ENCODE measurements at places on chromosomes 5 and 9.

GRCh38 chr9:132007371-132008025, 72.2 kb downstream of the MED27 start:
- no peak for DNase-seq

- DNase-seq: no peak
Measured at GRCh38 chr5:175021321-175021720, 296.9 kb downstream of the MSX2 start.

DNA sequence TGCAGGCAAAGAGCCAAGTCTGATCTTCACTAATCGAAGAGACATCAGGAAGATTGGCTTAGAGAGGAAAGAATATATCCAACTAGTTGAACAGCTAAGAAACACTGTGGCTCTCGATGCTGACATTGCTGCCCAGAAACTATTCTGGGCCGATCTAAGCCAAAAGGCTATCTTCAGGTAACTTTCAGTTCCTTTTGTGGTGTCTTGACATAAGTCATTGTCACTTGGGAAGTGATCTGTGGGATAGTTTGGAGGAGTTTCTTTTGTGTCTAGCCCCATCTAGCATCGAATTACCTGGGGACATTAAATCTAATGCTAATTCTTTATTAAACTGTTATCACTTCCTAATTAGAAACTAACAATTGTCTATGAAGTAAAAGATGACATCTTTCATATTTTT, 24.0 kb downstream of the VLDLR start:
- no peak for DNase-seq

DNA sequence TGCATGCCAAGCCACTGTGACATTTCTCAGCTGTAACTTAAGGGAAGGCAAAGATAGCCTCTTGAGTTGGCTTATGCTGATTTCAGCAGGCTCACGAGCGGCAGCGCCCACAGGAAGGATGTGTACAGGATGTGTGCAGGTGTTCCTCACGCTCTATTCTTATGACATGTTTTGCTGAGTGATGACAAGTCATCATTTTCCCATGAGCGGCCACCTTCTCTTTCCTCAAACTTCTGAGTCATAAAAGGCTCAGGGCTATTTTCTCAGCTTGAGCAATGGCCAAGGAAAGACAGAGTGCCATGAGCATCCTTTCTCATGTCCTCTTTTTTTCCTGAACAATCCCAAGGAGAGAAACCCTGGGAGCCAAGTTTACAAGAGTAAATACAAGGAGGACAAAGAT, 365.9 kb downstream of the PLK2 start:
- no peak for DNase-seq

DNA sequence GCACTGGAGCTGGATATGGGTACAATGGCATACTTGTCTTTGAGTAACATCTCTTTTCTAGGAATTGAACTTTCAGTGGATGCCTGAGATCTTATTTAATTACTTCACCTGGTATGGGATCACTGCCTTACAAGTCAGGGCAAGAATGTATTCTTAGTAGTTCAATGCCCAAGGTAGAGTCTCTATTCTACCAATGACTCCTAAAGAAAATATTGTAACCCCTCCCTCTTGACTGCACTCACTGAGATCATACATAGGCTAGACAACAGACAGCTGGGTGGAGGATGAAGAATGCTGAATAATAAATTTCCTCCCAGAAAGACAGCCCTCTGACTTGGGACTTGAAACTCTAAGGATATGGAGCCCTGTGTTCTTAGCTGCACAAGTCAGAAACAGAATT, 1216.3 kb upstream of the ACO1 start:
- DNase-seq: no peak

Data from stimulated activated CD8-positive, alpha-beta memory T cell treated with anti-CD3 and anti-CD28 coated beads, Interleukin-7, amount 100 ng/mL, for 1 hour (primary cell).